ENCODE measurements at places on chromosomes 1 and 21.
A peak's percentile ranks its signal among the peaks of the same experiment; 100 is the strongest.

- DNase-seq: no peak
These were observed 92.6 kb upstream of the TMPRSS2 start for GRCh38 chr21:41600556-41600955.

GRCh38 chr1:228792601-228793000 lies 57.3 kb downstream of the RHOU start:
- peak; percentile 60 for DNase-seq

DNA sequence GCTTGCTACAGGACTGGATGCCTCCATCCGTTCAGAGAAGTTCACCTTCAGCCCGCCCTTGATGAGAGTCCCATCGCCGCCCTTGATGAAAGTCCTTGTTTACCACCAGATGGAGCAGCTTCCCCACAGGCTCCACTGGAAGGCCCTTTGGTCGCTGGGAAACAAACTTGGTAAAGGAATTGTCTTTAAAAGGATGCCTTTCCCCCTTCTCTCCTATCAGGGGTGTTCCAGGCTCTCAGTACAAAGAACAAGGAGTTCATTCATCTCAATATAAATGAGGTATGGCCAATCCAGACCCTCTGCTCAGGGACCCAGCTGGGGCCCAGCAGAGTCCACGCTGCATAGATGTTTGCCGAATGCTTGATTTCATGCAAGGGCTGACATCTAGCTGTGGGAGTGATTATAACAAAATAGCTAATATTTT lies 50.8 kb downstream of the CAPN9 start:
- DNase-seq: no peak

DNA sequence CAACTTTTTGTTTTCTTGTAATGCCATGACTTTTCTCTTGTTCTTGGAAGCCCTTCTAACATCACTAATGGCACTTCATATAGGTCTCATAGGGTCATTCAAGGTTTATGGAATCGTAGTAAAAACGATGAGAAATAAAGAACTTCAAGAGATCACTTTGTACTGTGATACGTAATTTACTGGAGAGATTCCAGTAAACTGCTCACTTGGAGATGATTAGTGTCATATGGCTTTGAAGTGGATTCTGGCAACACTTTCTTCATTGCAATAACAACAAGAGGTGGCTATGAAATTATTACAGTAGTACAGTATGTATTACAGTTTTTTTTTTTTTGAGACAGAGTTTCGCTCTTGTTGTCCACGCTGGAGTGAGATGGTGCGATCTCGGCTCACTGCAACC lies 103.4 kb downstream of the RUSC1 start:
- DNase-seq: no peak

- no peak for DNase-seq
These were observed 30.4 kb downstream of the RIMS3 start for GRCh38 chr1:40634901-40635655.

Measured in NCI-H524 treated with DMSO at 0.1 percent for 48 hours (cell line).